Dermis blood vessel endothelial cell (primary cell): ENCODE measurements at places on chromosomes 3 and 15. TPM values are rescaled to one million over a fixed set of nuclear protein-coding genes. Genes with fewer than 3 reads are reported as not detected.

GRCh38 chr3:37443363-37444035 lies 269.1 kb upstream of the LRRFIP2 start:
- no peak for DNase-seq

DNA sequence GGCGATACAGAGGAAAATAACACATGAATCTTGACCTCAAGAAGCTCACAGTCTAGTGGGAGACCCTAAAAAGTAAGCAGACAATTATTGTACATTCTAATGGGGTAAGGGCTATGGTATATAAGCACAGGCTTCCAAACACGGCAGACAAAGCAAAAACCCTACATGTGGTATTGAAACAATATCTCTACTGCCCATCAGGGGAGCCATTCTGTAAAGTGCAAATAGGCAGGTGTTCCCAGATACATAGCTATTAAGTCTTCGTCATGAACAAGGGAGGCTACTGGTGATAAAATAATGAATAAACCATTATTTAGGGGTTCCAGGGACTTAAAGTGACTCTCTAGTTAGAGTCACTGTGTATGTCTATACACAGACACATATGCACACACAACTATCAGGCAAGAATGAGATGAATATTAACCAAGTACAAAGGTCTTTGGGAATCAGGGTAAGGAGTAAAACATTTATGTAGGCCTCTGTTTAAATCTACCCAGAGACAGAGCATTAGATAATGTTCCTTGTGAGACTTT lies 38.7 kb upstream of the ASB14 start:
- no peak for DNase-seq

- DNase-seq, result peak; percentile 30
Measured at GRCh38 chr3:123799544-123800361, 84.4 kb downstream of the MYLK start.

DNA sequence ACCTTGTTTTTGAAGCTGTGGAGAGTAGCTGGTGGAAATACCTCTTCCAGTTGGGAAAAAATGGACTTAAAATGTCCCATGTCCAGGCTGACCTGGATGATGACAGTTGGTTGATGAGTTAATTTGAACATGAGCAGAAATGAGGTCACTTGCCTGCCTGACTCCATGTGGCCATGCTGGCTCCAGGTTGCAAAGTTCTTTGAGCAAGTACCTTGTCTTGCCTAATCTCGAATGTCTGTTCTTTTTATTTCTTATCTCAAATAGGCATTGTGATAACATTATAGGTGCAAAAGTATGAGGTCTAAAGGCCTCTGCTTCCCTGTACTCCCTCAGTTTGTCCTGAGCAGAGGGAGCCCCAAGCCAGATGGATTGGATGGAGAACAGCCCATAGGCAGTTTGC lies 9.0 kb downstream of the MAPKBP1 start:
- no peak for DNase-seq

TEX9 gene
- 0.51 and 0.93 TPM in 2 replicates for total RNA-seq

CIB2 gene
- 1.5 and 2.5 TPM in 2 replicates for total RNA-seq

DNA sequence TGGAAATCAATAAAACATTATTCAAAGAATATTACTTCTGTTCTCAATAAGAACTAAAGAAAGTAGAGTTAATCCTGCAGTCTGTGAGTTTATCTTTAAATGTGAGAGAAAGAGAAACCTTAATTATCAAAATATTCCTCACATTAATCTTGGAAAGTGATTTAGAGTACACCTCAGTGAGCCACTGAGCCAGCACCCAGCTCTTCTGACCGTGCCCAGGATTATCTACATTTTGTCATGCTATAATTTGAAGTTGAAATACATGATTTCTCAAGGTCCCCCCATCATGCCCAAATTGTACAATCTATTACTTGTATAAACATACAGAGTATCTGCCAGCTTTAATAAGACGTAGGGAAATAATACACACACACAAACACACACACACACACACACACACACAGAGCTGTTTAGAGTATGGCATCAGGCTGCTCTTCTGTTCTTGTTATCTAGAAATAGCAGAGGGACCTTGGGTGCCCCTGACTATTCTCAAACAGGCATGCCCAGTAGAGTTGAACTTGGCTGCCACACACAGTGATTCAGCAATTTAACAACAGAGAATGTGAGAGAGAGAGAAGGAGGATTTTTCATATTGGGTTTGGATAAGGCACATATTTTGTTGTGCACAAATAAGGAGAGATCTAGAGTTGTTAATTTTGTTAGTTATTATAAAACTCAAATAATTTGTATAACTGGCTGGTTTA lies 74.4 kb downstream of the P2RY1 start:
- DNase-seq, result no peak
